ENCODE measurements at places on chromosomes 6 and 20.

DNA sequence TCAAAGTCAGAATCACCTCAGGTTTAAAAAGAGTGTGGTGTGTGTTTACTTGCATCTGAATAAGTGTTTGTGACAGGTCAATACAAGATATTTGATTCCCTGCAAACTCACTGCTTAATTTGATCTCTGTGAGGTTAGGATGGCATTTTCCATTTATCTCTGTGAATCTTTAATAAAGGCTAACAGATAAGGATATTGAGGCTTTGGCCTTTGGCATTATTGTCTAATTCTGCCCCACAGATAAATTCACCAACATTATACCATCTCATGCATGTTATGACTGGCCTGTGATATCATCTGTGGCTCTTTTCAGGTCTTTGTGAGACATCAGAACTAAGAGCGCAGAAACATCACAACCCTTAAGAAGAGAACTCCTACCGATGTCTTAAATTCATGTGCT lies 84.7 kb downstream of the TRMT6 start:
- no peak for DNase-seq

DNA sequence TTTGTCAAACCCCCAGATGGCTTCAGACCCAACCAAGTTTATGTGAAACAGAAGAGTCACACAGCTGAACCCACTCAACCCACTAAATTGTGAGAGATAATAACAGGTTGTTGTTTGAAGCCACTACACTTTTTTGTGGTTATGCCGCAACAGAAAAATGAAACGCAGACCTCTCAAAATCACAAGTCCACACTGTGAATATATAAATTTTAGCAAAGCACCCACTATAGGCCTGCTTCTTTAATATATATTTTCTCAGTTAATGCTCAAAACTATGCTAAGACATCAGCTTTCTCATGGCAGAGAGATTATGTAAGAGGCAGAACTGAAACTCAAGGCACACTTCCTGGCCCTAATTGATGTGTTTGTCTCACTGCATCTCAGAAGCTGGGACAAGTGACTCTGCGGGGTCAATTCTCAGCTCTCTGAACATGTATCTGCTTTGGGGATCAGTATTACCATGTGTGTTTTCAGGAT lies 27.7 kb downstream of the MAP3K5 start:
- no peak for DNase-seq

DNA sequence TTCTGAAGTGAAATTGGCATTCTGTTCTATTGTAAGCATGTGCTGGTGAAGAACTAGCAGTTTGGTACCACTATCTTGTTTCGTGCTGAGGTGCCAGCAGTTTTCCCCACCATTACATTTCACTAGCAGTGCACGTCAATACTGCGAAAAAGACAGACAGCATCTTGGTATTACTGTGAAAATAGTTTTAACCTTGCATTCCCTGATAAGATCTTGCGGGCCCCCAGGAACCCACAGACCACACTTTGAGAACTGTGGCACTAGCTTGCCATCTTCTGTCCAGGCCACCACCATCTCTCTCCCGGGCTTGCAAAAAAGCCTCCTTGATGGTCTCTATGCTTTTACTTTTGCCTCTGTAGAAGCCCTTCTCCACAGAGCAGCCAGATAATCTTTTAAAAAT lies 185.7 kb downstream of the BACH2 start:
- no peak for DNase-seq

- no peak for DNase-seq
Observed at GRCh38 chr20:60473211-60473610, 515.0 kb downstream of the CDH26 start.

DNA sequence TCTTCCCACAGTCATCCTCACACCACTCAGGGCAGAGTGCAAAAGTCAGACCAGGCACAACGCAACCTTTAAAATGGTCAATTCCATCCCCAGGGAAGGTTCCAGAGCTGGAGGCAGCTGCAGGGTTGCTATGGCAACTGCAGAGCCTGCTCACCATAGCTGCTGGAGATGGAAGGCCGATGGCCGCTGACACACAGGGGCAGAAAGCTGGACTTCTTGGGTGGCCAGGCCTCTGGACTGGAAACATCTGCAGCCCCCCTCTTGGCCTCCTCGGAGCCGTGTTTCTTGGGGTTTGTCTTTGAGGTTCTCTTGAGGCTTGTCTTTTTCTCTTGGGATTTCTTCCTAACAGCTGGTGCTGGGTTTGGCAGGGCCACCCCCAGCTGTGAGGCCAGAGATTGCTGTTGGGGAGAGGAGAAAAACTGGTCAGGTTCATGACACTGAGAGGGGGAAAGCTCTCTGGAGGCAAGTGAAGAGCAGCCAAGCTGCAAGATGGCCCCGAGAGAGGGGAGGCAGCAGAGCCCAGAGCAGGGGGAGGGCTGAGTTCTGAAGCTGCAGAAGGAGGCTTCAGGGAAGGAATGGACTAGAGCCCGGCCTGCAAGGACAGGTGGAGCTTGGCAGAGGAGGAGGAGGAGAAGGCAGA lies 10.2 kb downstream of the BNIP5 start:
- no peak for DNase-seq

GRCh38 chr20:44129911-44130718 lies 56.9 kb downstream of the JPH2 start:
- DNase-seq: no peak

DNA sequence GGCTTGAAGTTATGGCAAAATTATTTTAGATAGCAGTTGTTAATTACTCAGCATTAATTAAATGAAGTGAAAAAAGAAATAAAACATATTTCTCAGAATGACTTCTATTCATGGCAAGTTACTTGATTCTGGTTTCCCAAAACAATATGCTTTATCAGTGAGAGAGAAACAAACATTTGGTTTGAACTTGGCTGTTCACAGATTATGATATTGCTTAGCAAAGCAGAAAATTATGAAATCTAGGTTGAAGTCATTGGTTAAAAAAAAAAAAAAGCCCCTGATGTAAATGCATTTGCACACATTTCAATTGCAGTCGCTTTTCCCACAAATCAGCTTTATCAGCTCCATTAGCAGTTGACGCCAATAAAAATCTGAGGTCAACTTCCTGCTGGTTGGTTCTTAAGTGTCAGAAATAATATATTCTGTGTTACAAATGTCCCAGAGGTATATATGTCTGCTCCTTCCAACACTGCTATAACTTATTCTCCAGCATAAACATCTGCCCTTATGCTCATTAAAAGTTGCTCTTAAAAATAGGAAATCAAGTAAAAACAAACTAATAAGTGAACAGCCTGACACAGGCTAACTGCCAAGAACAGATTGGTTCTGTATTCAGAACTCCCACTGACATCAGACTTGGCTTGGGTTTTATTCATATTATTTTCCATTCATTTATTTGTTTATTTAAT lies 275.4 kb downstream of the PHF3 start:
- DNase-seq: no peak

- no peak for DNase-seq
Observed at GRCh38 chr6:78525976-78526375, 341.4 kb upstream of the IRAK1BP1 start.

GRCh38 chr6:130558131-130558530 lies 192.3 kb downstream of the TMEM200A start:
- no peak for DNase-seq

- DNase-seq: no peak
Observed at GRCh38 chr20:16714751-16715150, 15.1 kb upstream of the SNRPB2 start.

- DNase-seq: no peak
Observed at GRCh38 chr6:72894091-72894490, 272.2 kb downstream of the KCNQ5 start.

GRCh38 chr6:16925461-16925860 lies 164.2 kb upstream of the ATXN1 start:
- no peak for DNase-seq

- no peak for DNase-seq
Observed at GRCh38 chr6:136682292-136682691, 110.0 kb downstream of the MAP3K5 start.

DNA sequence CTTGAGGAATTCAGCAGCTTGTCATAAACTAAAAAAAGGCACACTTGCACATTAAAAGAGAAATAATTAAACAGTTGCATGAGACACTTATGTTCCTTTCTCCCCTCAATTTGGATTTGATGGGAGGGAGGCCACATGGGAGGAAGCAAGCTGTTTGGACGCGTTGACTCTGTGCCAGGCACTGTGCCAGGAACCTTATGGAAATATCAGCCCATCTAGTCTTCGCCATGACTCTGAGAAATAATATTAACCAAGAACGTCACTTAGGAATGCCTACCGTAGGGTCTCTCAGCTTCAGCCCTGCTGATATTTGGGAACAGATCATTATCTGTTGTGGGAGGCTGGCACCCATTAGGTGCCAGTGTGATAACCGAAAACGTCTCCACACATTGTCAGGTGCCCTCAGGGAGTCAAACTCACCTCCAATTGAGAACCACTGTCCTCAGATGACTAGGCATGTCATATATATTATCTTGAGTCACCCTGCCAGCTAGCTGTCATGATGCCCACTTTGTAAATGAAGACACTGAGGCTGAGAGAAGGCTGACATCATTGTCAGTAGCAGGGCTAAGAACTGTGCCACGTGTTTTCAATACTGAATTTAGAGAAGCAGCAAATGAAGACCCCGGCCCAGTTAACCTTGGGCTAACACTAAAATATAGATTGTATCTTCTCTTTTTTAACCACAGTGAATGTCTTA lies 36.1 kb downstream of the EYA2 start:
- DNase-seq: no peak

- DNase-seq: no peak
Observed at GRCh38 chr6:52385074-52385473, 23.1 kb downstream of the PAQR8 start.

DNA sequence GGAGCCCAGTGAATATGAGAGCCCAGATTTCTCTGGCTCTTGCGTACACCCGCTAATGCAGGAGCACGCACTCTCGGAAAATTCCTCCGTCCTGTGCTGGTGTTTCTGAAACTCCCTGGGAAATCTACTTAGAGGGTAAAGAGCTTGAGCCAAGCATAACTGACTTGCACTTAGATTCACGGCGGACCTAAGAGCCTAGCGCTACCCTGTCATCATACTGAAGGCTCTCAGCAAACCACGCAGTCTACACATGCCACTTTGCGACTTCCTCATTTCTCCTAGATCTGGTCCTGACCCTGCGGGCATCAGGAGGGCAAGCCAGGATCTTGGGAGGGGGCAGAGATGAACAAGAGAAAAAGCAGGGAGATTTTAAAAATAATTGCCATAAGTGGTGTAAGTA lies 324.7 kb downstream of the CD83 start:
- no peak for DNase-seq

DNA sequence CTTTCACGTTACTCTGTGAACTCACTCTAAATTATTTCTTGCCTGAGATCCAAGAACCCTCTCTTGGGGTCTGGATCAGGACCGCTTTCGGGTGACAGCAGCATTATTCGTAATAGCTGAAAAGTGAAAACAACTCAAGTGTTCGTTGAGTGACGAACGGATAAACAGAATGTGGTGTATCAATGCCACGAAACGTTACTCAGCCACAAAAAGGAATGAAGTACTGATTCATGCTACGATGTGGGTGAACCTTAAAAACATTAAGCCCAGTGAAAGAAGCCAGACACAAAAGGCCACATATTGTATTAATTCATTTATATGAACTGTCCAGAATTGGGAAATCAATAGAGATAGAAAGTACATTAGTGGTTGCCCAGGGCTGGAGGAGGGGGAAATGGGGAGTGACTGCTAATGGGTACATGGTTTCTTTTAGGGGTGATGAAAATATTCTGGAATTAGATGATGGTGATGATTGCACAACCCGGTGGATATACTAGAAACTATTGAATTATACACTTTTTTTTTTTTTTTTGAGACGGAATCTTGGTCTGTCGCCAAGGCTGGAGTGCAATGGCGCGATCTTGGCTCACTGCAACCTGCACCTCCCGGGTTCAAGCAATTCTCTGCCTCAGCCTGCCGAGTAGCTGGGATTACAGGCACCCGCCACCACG lies 8.4 kb downstream of the PTGIS start:
- no peak for DNase-seq

GRCh38 chr20:23205611-23206041 lies 119.5 kb upstream of the CD93 start:
- DNase-seq: peak; percentile 80

DNA sequence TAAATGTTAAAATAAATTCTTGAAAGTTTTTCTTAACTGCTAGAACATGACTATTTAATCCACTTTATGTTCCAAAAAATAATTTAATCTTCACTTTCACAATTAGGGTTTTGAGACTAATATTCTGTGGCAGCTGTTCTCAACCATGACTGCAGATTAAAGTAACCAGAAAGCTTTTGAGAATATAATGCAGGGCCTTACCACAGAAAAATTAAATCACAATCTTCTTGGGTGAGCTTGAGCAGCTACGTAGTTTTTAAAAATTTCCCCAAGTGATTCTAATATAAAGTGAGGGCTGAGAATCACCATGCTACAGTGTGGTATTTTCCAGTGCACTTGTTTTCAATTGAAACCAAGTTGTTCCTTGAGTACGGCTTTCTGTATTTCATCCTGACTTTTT lies 196.6 kb upstream of the PTCHD4 start:
- DNase-seq: no peak

DNA sequence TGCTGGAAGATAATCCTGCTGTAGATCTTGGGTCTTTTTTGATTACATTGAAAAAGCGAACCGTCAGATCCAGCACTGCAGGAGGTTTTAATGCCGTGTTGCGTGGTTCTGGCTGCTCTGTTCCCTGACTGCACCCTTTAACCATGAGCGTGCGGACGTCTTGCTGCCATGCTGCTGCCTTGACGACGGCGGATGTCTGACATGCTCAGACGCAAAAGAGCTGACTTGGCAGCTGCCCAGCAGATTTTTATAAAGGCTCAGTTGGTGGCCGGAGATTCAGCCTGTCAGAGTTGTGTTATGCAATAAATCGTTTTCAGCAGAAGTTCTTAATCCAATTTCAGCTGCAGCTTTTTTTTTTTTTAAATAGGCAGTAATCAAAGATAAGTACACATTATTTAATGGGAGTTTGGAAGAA lies 119.4 kb downstream of the JARID2 start:
- peak; percentile 80 for DNase-seq

- DNase-seq: no peak
Observed at GRCh38 chr6:99871641-99872040, 122.4 kb downstream of the MCHR2 start.

GRCh38 chr20:62840244-62841197 lies 21.1 kb downstream of the TCFL5 start:
- DNase-seq: no peak

GRCh38 chr6:159044899-159045727 lies at the start of gene TAGAP:
TSS of gene TAGAP (minus strand) at chr6:159044991. CDS start at chr6:159044146, 845 bp downstream.
- peak; percentile 7 for DNase-seq

GRCh38 chr20:19735446-19735845 lies 22.6 kb upstream of the RIN2 start:
- peak; percentile 52 for DNase-seq

GRCh38 chr20:37317316-37317715 lies 27.9 kb downstream of the MANBAL start:
- DNase-seq: no peak

- no peak for DNase-seq
Observed at GRCh38 chr20:38590676-38591473, 9.9 kb downstream of the ADIG start.

DNA sequence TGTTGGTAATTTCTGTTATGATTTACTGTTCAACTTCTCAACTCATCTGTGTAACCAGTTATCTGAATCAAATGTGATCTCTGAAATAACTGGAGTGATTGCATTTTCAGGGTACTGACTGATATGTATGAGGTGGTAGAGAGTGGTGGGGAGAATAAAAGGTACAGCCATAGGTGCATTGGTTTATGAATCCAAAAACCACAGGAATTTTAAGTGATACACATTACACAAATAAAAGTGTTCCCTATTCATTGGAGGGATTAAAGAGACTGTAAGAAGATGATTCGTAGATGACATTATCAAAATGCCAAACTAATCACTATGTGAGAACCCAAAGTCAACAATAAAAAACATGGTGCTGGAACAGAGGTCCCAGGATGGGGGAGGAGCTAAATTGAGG lies 158.7 kb upstream of the RSPO3 start:
- no peak for DNase-seq

- no peak for DNase-seq
Observed at GRCh38 chr6:70385901-70386300, 27.4 kb upstream of the FAM135A start.
